H4 (cell line): ENCODE measurements at places on chromosomes 3 and 15.

GRCh38 chr3:114079761-114080160 is 23.2 kb downstream of the QTRT2 start:
- DNase-seq, result no peak

- DNase-seq, result no peak
Measured at GRCh38 chr3:55172913-55173312, 245.1 kb upstream of the LRTM1 start.

DNA sequence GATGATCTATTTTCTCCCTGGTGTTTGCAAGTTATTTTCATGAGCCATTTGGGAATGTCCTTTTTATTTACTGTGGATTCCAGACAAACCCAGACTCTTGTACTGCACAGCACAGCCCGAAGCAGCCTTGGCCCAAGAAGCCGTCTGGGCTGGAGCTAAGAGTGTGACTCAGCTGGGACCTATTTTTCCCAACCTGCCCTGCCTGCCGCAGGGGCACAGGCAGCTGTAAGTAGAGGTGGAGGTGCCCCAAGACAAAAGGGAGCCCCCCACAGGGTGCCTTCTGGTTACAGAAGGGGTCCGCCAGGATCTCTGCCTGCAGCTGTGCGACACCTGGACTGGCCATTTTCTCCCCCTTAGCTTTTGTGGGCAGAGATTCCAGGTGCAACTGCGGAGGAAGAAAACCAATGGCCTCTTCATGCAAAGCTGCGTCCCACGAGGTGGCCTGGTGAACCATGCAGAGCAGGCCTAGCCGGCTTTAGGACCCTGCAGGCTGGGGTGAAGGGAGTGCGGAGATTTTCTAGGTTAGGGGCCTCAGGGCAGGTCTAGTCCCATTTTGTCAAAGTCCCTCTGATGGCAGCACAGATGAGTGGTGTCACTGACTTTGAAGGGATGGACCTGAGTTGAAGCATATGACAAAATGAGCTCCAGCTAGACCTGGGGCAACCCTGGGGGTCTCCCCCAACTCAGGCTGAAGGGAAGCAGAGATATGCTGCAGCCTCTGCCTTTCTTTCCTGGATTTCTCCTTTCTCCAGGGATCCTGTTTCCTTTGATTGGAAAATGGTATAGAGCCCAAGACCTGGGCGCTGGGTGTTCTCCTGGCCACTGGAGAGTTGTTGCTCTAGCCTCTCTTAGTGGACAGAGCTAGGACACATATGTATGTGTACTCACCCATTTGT is 131.2 kb downstream of the KLF13 start:
- DNase-seq, result no peak

GRCh38 chr15:25173241-25174028 is 218.6 kb downstream of the SNRPN start:
- DNase-seq, result no peak

DNA sequence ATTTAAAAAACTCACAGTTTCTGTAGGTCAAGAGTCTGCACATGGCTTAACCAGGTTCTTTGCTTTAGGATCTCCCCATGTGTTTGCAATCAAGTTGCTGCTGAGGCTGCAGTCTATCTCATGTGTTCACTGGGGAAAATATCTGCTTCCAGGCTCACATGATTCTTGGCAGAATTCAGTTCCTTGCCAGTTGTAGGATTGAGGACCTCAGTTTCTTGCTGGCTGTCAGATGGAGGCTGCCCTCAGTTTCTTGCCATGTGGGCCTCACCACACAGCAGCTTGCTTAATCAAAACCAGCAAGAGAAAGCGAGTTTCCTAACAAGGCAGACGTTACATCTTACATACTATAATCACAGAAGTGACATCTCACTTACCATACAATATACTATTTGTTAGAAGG is 10.0 kb upstream of the TBC1D5 start:
- DNase-seq, result no peak

DNA sequence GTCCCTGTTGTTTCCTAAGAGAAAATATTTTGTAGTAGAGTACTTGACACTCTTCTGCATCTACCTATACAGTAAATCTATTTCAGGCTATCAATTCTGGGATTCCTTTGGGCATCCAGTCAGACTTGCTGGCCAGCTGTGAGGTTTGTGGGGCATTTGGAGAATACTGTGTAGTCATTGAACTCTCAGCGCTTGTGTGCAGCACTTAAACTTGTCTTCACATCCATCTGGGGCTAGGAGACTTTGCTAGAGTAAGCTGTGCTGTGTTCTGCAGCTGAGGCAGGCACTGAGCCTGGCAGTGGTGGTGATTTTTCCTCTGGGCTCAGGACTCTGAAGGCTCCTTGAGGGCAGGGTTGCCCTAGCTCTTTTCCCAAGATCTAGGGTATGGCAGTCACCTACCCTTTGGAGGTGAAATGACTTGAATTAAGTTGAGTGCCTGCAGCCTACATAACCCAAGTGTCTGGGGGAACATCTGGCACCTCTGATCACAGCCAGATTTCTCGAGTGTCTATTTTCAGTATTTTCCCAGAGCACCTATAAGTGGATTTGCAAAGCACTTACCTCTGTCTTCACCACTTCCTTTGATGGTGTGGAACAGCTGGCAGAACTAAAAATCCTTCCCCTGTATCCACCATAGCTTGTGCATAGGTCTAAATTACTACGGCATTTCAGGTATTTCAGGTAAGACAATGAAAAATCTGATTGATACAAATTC is 19.3 kb downstream of the CLSTN2 start:
- no peak for DNase-seq

- DNase-seq, result no peak
Measured at GRCh38 chr3:69352305-69353087, 33.4 kb downstream of the FRMD4B start.

GRCh38 chr15:89495638-89496145 is 691 bp downstream of the RHCG start:
- DNase-seq, result no peak

DNA sequence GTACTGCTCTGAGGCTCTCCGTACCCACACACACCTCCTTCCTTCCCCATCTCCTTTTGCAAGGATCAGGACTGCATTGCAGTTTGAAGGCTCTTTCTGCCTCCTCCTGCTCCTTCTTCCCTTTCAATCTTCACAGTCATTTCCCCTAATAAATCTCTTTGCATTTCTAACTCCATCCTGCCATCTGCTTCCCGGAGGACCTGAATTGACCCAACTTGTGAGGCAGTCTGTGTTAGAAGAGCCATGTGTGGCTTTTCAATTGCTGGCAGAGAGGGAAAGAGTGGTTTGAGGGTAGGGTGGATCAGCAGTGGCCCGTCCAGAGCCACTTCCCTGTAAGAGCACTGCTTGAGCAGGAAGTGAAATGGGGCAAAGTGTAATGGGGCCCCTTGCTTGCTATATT is 35.8 kb downstream of the ANAPC13 start:
- DNase-seq, result no peak
